Activated CD4-positive, alpha-beta memory T cell treated with anti-CD3 and anti-CD28 coated beads for 36 hours (primary cell): ENCODE measurements at places on chromosomes 2 and 18. TPM values are rescaled to one million over a fixed set of nuclear protein-coding genes. Genes with fewer than 3 reads are reported as not detected.
A peak's percentile ranks its signal among the peaks of the same experiment; 100 is the strongest.

- no peak for DNase-seq
Observed at GRCh38 chr2:138090330-138090729, 126.1 kb downstream of the HNMT start.

DNA sequence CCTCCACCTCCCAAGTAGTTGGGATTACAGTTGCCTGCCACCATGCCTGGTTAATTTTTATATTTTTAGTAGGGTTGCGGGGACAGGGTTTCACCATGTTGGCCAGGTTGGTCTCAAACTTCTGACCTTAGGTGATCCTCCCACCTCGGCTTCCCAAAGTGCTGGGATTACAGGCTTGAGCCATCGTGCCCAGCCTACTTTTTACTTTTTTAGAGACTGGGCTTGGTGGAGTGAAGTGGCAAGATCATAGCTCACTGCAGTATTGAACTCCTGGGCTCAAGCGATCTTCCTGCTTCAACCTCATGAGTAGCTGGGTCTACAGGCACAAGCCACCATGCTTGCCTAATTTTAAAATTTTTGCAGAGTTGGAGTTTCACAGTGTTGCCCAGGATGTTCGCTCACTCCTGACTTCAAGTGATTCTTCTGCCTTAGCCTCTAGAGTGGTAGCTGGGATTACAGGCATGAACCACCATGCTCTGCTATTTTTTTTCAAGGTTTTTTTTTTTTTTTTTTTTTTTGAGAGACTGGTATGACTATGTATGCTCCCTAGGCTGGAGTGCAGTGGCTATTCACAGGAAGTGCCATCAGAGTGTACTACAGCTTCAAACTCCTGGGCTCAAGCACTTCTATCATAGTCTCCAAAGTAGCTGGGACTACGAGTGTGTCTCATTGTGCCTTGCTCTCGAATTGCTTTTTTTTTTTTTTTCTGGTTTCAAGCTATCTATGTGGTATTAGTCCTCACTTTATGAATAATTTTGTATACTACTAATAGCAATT, 11.9 kb downstream of the MSH2 start:
- no peak for DNase-seq

The DYNAP gene
- total RNA-seq: not detected

The CABYR gene
- total RNA-seq: 1.00 TPM

DNA sequence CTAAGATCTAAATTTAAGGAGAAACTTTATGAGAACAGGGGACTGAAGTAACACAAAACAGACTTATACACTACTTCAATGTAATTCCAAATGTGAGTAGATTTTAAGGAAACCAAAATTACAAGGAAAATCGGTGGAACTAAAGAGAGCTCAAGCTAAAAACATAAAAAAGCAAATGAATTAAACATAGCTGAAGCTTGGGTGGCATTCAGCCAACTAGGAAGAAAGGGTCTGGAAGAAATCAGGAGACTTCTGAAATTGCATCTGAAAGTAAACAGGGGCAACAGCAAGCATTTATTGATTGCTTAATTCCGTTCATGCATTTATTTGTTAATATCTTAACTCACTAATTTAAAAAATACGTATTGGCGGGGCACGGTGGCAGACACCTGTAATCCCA, 727.3 kb upstream of the PKDCC start:
- no peak for DNase-seq

The NMS gene
- not detected for total RNA-seq

DNA sequence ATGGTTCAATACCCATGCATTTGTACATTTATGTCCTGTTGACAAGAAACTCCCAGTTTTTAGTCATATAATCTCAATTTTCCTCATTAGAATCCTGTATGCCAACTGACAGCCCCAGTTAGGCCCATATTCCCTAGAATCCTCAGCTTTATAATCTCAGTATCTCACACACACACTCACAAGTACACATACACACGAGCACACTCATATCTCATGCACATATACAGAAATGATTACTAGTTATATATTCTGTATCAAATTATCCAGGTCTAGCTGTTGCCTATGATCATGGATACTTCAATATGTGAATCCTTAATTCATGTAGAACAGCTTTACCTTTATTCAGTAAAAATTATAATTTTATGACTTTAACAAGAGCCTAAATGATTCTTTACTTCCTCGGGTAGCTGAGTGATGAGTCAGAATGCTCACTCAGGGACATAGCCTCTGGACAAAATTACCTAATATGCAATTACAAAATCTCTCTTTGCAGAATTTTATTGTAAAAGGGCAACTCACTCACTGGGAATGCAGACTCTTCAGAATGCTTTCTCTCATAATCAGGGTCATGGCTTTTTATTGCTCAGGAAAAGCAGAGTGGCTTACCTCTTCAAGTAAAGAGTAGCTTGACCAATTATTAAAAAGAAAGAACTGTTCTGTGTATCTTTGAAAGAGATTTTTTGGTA, 193.6 kb upstream of the PIK3C3 start:
- no peak for DNase-seq

- DNase-seq: no peak
Observed at GRCh38 chr2:222733846-222734702, 62.6 kb downstream of the MOGAT1 start.

The THOC1 gene
- total RNA-seq: 54.0 TPM

DNA sequence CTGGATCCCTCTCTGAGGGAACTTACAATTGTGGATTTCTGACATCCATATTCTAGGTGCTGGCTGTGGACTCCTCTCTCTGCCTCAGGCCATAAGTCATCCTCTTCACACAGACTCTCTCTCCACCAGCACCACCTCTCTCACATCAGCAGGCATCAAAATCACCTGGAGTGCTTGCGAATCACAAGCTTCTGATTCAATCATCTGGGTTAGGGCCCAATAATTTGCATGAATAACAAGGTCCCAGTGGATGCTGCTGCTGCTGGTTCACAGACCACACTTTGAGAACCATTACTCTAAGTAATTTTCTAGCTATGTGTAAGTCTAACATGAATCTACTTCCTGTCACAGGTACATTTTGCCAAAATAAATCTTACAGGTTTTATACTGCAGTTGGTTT, 214.9 kb downstream of the DSEL start:
- DNase-seq: peak; percentile 31

- DNase-seq: no peak
Observed at GRCh38 chr2:15675456-15676195, 84.0 kb downstream of the DDX1 start.

DNA sequence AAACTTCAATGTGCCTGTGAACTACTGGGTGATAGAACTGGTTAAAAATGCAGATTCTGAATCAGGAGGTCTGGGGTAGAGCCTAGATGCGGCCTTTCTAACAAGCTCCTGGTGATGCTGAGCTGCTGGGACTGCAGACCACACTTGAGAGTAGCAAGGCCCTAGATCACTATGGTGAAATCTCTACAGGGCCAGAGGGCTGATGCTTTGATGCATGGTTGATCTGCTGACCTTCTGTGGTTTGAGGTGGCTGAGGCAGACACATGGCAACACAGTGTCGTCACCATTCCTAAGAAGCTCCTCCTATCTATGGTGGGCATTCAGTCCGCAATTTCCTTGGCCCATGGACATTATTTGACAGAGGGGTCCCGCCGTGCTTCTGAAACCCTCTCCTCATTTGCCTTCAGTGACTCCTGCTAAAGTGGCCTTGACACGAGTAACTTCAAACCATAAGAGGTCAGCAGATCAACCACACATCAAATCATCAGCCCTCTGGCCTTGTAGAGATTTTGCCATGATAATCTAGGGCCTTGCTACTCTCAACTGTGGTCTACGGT, 19.8 kb downstream of the CCDC68 start:
- DNase-seq: no peak

DNA sequence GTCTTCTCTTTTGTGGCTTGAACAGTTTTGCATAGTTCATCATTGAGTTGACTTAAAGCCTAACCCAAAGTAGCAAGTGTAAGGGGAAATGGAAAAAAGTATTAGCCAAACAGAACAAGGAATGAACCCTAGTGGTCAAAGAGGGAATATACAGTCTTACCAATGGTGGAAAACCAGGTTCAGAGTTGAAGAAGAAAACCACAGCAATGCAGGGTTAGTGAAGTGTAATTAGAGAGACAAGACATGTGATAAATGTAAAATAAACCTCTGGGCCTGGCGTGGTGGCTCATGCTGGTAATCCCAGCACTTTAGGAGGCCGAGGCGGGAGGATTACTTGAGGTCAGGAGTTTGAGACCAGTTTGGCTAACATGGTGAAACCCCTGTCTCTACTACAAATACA, 2.4 kb downstream of the TTN start:
- no peak for DNase-seq

GRCh38 chr2:168698969-168699368, 103.5 kb upstream of the NOSTRIN start:
- no peak for DNase-seq

- DNase-seq: no peak
Observed at GRCh38 chr18:36843199-36843598, 14.3 kb downstream of the KIAA1328 start.

The GRB14 gene
- total RNA-seq: not detected

- DNase-seq: no peak
Observed at GRCh38 chr18:31156821-31157763, 5.6 kb downstream of the DSC1 start.

- DNase-seq: no peak
Observed at GRCh38 chr2:120499784-120500495, 154.0 kb downstream of the INHBB start.

The HOXD10 gene
- total RNA-seq: not detected

The RAD51AP2 gene
- not detected for total RNA-seq

DNA sequence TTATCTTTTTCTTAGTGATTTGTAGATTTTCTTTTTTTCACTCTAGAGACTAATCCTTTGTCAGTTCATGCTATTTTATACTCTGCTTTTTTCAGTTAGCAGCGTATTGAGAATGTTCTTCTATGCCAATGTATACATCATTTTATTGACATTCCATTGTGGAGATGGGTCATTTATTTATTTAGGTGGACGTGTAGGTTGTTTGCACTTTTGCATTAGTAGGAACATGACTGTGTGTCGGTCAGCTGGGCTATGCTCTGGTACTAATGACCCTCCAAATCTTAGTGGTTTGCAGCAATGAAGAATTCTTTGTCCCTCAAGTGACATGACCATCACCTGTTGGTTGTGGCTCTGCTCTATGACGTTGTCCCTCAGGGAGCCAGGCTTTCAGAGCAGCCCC, 33.6 kb downstream of the HPCAL1 start:
- DNase-seq: no peak

DNA sequence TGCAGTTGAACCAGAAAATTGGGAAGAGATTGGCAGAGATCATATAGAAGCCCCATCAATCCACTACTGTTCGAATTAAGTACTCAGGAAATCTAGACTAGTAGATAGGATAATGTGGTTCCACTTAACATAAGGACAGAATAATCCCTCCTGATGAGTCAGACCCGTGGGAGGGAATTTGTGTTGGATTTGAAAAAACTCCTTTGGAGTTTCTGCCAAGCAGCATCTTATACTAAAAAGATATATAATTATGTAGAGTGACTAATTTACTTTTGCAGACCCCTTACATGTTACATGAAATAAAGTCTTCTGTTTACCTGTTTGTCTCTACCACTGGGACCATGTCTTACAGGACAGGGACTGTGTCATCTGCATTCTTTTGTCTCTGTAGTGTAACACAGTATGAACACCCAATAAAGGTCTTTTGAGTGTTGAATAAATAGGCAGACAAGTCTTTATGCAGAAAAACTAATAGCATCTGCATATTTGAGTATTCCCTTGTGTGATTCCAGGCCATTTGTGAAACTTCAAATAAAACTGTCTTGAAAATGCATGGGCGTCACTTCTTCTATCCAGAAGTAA, 122.6 kb upstream of the DNAJC10 start:
- no peak for DNase-seq

GRCh38 chr2:56244911-56245530, 61.2 kb downstream of the CCDC85A start:
- DNase-seq: no peak

DNA sequence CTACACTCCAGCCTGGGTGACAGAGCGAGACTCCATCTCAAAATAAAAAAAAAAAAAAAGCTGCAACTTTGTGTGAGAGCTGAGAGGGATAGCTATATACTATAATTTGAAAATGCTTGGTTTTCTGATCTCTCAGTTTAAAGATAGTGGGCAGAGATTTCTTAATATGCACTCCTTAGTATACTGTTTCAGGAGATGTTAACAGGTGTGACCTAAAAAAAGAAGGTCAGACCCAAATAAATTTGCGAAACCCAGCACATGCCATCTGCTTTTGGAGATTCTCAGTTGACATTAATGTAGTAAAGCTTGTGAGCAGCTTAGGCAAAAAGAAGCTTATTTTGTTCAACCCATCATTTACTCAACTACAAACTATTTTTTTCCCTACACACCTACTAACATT, 37.4 kb downstream of the ZC3H6 start:
- DNase-seq: no peak

DNA sequence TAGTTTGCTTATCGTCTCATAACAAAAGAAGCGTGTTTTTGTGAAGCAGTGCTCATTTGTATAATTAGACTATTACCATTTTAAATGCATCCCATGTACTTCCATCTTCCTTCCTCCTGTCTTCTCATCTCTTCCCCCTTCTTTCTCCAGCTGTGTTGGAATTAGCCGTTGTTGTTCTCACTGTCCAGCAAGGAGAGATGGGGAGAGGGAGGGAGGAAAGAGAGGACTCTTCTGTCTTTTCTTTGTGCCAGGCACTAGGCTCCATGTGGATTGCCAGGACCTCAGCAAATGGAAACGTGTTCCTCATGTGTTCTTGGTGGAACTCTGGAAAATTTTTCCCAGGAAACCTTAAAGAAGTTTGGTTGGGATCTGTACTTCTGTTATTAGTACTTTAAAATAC, 131.7 kb downstream of the PHLPP1 start:
- DNase-seq: no peak

GRCh38 chr2:219598308-219599078, 836 bp downstream of the STK11IP start:
- DNase-seq: no peak

The UGT1A1 gene
- not detected for total RNA-seq

The ZSCAN30 gene
- 19.6 TPM for total RNA-seq

The SKOR2 gene
- total RNA-seq: not detected

GRCh38 chr2:241770185-241770935, 6.3 kb upstream of the GAL3ST2 start:
- no peak for DNase-seq

The ZSWIM2 gene
- not detected for total RNA-seq
